ENCODE measurements at places on chromosomes 3 and 15.

GRCh38 chr3:171851660-171852058 lies 8.5 kb downstream of the TMEM212 start:
- DNase-seq, result peak; percentile 64

GRCh38 chr3:195125646-195126045 lies 145.3 kb downstream of the XXYLT1 start:
- DNase-seq, result no peak

DNA sequence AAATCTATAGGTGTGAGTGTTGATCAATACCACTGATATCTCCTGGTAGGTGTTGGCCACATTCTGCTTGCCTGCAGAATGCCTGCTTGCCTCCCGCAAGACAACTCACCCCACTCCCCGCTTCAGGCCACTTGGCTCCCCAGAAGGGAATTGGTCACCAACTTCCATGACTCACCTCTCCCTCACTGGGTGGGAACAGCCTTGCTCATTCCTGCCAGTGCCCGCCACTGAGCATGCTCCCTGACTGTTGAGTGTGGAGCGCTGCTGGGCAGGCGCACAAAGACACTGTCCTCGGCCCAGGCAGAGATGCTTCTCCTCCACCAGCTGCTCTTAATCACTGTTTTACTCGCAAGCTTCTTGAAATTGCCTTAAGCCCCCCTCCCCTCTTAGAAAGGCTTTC lies 57.3 kb upstream of the PPP2R3A start:
- DNase-seq, result peak; percentile 50

- no peak for DNase-seq
Measured at GRCh38 chr3:53342353-53342752, 5.0 kb downstream of the DCP1A start.

- no peak for DNase-seq
Measured at GRCh38 chr3:124741027-124741426, 10.8 kb downstream of the UMPS start.

GRCh38 chr3:63911509-63911872 lies 692 bp downstream of the SCAANT1 start:
- no peak for DNase-seq

- peak; percentile 99 for DNase-seq
Measured at GRCh38 chr15:63291507-63291906, 14.1 kb downstream of the APH1B start.

DNA sequence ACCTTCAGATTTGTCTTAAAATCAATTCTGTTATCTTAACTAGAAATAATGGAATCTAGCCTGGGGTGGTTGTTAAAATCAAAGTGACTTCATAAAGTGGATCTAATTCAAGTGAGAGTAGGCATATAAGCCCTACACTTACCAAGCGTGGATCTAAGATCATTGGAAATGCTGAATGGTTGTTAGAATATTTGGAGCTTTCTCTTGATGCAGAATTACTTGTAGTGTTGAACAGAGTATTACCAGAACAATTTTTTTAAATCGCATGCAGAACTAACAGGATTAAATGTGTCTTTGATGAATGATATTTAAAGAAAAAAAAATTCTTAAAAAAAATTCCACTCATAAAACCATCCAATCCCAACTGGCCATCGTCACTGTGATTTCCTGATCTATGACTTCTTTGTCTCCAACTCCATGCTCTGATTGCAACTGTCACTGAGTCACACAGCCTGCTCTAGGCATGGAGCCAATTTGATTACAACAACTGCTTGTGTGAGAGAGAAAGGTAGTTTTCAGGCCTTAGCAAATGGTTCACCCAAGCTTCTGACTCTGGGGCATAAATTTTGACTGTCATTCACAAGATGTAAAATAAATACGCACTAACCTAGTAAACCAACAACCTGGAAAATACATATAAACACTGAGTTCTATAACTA lies 25.9 kb upstream of the SPRED1 start:
- peak; percentile 69 for DNase-seq

DNA sequence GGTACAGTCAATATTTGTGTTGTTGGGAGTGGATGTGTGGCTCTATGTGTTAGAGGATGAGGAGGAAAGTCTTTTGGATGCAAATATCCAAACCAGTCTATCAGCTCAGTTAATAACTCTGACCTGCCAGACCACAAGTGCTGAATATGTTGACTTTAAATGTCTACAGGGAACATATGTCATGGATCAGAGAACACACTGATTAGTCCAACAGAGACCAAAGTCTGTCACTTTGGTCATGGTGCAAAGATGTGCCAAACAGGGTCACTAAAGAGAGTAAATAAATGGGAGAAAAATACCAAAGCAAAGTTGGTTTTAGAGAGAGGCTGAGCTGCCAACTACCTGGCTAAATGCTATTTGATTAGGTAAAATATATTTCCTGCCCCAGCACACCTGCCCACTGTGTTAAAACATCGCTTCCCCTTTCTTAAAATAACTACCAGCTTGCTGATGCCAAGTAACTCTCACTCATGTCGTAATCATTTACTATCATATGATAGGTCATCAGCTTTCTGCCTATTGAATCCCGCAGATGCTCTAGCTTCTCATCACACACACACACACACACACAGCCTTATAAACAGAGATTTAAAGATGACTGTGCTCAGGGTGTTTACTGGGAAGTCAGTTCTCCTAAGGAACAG lies 173.3 kb downstream of the PDZRN3 start:
- DNase-seq, result no peak
